ENCODE measurements at places on chromosomes 7 and 10.
A peak's percentile ranks its signal among the peaks of the same experiment; 100 is the strongest.

DNA sequence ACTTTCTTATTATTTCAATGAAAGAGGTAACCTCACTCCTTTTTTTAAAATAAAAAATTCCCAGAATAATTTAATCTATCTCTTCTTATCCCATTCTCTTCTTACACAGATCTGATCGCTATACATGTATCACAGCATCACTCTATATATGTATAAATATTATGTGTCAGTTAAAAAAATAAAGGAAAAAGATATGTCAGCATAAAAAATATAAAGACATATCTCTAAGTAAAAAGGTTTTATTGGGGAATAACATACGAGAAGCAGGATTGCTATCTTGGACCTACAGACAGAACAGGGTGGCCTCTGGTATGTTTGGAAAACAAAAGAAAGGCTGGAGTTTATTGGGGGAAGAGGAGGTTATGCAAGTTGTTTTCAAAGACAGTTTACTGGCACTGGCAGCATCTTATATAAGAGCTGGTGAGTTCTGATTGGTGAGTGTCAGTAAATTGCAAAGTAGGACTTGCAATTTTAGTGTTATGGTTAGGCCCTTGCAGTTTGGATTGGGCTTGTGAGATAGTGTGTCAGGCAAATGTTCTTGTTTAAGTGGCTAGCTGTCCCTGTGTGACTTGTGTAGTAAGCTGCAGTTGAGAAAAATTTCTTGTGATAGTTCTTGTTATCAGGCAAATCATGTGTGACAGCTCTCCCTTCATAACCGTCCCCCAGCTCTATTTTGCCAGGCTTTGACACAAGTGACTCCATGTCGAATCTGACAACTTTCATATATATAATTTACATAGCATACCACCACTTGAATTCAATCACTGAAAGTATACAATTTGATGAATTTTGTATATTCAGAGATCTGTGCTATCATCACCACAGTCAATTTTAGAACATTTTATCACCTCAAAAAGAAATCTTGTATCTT, 118.2 kb downstream of the HBP1 start:
- H3K4me3 ChIP-seq = no peak overlapping the region
- H3K27me3 ChIP-seq = no peaks in the 10 kb centered on the region
- no peak overlapping the region for H3K27ac ChIP-seq
- peaks cover 3% of the 10 kb centered on the region for H3K36me3 ChIP-seq
- DNase-seq = no peak

GRCh38 chr10:2202401-2202800, 465.1 kb upstream of the ADARB2 start:
- no peak overlapping the region for H3K27ac ChIP-seq
- H3K4me3 ChIP-seq = no peak overlapping the region
- no peaks in the 10 kb centered on the region for H3K27me3 ChIP-seq
- no peaks in the 10 kb centered on the region for H3K36me3 ChIP-seq

- no peak for DNase-seq
- H3K4me1 ChIP-seq = peaks cover 6% of the 10 kb centered on the region
- no peaks in the 10 kb centered on the region for H3K36me3 ChIP-seq
- H3K27ac ChIP-seq = no peak overlapping the region
- no peaks in the 10 kb centered on the region for H3K27me3 ChIP-seq
Measured at GRCh38 chr7:116307253-116307652, 96.9 kb downstream of the TES start.

- no peaks in the 10 kb centered on the region for H3K36me3 ChIP-seq
- H3K4me1 ChIP-seq = no peaks in the 10 kb centered on the region
- H3K27ac ChIP-seq = no peak overlapping the region
- no peak for DNase-seq
- no peak overlapping the region for H3K4me3 ChIP-seq
Measured at GRCh38 chr7:29332042-29332811, 137.7 kb downstream of the CHN2 start.

DNA sequence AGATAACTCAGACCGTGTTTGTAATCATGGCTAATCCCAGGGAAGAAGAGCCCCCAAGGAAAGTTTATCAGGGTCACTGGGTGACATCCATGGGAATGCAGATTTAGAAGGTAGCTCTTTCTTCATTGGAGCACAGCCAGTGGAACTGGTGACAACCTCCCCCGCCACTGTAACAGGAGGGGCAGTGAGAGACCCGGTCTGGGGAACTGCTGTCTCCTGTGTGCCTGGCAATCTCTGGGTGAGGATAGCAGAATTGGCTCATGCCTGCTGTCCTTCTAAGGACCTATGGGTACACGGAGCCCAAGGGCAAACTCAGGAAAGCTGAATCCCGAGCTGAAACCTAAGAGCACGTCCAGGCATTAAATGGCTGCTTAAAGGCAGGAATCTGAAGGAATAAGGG, 341.6 kb downstream of the ABCA13 start:
- no peaks in the 10 kb centered on the region for H3K27me3 ChIP-seq
- no peaks in the 10 kb centered on the region for H3K4me1 ChIP-seq
- no peak for DNase-seq
- no peaks in the 10 kb centered on the region for H3K36me3 ChIP-seq
- H3K27ac ChIP-seq = no peak overlapping the region

- no peaks in the 10 kb centered on the region for H3K27me3 ChIP-seq
- H3K36me3 ChIP-seq = no peaks in the 10 kb centered on the region
- no peak overlapping the region for H3K4me3 ChIP-seq
- no peak for DNase-seq
- peaks cover 2% of the 10 kb centered on the region for H3K4me1 ChIP-seq
Measured at GRCh38 chr7:117047496-117047895, 94.2 kb downstream of the ST7 start.

DNA sequence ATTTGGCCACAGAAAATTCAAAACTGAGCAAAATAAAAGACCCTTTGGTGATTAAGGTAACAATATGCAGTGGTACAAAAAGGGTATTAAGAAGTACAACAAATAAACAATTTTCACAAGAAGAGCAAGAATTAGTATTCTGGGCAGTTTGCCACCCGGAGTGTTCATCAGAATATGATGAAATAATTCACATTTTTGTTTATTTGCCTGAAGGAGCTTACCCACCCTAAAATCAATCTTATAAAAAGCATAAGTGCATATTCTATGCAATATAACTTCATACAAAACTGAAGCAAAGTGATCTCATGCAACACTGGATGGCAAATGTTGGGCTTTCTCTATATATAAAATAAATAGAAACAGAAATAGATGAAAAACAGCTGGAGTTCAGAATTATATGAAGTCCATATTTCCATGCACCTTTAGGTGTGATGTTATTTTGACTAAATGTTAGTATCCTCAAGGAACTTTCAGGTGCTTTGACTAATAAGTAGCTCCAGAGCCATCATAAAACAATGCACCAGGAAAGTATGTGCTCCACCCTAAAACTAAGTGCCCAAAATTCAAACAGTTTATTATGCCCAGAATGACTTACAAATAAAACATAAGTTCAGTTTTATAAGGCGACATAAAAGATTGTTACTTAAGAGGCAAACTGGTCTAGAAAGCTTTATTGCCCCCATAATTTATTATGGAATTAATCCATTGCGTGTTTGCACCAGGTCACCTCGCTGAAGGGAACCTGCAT, 474.3 kb downstream of the SEMA3D start:
- H3K4me3 ChIP-seq = no peak overlapping the region
- H3K4me1 ChIP-seq = no peaks in the 10 kb centered on the region
- H3K36me3 ChIP-seq = no peaks in the 10 kb centered on the region

- H3K27ac ChIP-seq = no peak overlapping the region
- no peaks in the 10 kb centered on the region for H3K36me3 ChIP-seq
Measured at GRCh38 chr10:34102893-34103506, 712.1 kb downstream of the PARD3 start.

DNA sequence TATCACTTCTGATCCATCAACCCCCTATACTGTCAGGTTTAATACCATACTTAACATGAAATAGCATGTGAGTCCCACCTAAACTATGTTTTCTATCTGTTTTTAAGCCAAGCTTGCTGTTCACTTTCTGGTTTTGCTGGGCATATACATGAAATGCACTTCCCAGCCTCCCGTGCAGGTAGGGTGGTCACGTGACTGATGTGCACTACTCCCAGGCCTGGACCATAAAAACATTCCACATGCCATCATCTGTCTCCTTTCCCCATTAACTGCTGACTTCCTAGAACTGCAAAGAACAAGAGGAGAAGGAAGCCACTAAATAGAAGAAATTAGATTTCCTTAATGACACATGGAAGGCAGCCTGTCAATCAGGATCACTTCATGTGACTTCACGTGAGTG, 40.1 kb upstream of the CALD1 start:
- H3K4me3 ChIP-seq = no peak overlapping the region
- DNase-seq = no peak
- H3K27ac ChIP-seq = peak overlapping the region; percentile 95
- H3K4me1 ChIP-seq = peaks cover 56% of the 10 kb centered on the region

- H3K4me1 ChIP-seq = peaks cover 12% of the 10 kb centered on the region
- H3K4me3 ChIP-seq = no peak overlapping the region
- H3K36me3 ChIP-seq = no peaks in the 10 kb centered on the region
Measured at GRCh38 chr7:17689361-17689902, 250.9 kb downstream of the SNX13 start.
